T follicular helper cell (primary cell): ENCODE measurements at places on chromosomes 4 and X.
A peak's percentile ranks its signal among the peaks of the same experiment; 100 is the strongest.

DNA sequence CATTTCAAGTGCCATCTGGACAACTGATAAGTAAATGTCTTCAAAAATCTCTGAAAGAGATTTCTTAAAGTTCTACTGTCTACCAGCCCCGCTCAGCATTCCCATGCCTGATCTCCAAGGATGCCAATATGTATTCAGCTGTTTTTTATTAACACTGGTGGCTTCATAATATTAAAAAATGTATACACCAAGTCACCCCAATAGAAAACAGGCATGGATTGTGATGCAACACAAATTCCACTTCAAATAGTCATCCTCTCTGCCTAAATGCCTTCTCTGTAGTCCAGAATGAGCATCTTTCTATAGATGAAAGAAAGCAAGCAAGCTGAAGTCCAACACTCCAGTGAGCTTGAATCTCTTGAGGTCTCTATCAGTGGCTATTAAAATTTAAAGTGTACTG lies 152.2 kb upstream of the PPARGC1A start:
- no peak for DNase-seq

DNA sequence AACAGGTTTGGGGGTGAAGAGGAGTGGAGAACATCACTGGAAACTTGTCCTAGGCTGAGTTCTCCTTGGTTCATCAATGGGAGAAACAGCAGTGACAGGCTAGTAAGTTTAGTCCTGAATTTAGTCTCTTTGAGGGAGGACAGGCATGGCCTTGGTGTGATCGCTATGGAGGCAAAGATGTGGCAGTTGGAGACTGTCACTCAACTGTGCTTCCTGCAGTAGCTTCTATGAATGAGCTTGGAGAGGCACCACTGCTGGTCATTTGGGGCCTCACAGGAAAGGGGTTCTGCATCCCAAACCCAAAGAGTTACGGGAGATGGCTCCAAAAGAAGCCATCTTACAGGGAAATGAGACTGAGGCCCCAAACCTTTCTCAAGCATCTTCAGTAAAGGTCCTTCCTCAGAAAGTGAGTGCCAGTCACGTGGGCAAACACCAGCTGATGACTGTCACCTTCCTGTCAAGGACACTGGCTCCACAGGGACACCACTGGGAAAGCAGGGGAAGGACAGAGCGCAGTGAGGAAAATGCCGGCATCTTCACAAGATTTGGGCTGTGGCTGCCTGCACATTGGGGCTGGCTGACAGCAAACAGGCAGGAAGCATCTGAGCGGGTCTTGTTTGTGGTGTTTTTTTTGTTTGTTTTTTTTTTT lies 7.2 kb downstream of the MRFAP1 start:
- no peak for DNase-seq

GRCh38 chrX:139823806-139824205 lies 109.0 kb downstream of the ATP11C start:
- DNase-seq: no peak

GRCh38 chr4:94610145-94610544 lies 147.6 kb upstream of the BMPR1B start:
- no peak for DNase-seq

DNA sequence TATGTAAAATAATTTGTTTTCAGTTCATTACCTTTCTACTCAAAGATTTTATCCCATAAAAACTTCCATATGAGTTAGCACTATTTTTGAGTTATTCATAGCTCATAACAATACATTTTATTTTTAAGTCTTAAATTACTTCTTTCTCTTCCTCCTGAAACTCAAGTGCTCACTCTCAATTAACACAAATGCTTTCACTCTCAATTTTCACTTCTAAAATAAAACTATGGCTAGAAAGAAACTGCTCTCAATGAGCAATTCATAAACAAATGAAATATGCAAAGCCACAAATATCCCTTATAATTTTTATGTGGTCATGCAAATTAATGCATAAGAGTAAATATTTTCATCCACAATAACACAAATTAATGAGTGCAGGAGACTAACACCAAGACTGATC lies 38.8 kb downstream of the MAML3 start:
- no peak for DNase-seq

- no peak for DNase-seq
Measured at GRCh38 chrX:115017455-115017854, at the start of gene IL13RA2. IL13RA2 (minus strand) TSS chrX:115017616; CDS start chrX:115017269, 347 bp downstream.

GRCh38 chrX:150984169-150984824 lies 1.2 kb downstream of the HMGB3 start:
- no peak for DNase-seq

DNA sequence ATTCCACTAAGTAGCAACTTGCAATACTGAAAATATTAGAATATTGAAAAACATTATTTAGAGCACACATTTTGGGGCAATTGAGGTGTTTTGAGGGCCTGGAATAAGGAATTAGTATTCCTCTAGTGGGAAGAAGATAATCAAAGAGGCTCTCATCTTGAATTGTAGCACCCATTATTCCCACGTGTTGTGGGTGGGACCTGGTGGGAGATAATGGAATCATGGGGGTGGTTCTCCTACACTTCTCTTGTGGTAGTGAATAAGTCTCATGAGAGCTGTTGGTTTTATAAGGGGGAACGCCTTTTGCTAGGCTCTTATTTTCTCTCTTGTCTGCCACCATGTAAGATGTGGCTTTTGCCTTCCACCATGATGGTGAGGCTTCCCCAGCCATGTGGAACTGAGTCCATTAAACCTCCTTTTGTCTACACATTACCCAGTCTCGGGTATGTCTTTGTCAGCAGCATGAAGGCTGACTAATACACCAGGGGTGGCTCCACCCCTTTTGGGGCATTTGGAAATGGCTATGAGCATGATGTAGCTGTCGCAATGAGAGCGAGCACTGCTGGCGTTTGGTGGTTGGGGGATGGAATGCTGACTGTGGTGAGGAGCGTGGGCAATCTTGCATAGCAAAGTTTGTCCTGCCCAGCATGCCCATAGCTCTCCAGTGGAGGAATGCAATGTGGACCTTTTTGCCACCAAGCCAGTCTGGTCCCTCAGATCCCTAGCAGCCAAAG lies 308.2 kb downstream of the FRMPD4 start:
- no peak for DNase-seq

DNA sequence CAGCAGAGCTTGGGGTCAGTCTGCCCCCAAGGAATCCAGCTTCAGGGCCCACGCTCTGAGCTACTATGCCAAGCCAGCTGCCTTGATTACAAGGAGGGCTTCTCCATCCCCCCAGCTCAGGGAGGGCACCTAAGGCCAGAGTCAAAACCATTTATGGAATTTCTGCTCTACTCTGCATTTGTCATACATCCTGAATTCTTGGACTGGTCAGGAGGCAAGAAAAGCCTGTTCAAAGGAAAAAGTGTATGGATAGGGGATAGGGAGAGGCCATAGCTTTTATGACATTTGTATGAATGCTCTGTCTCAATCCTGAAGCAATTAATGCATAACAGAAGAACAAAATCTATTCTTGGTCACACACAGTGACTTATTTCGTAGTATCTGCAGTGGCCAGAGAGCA lies 32.2 kb downstream of the EDNRA start:
- DNase-seq: no peak

GRCh38 chr4:170386971-170387370 lies 297.2 kb upstream of the AADAT start:
- no peak for DNase-seq

DNA sequence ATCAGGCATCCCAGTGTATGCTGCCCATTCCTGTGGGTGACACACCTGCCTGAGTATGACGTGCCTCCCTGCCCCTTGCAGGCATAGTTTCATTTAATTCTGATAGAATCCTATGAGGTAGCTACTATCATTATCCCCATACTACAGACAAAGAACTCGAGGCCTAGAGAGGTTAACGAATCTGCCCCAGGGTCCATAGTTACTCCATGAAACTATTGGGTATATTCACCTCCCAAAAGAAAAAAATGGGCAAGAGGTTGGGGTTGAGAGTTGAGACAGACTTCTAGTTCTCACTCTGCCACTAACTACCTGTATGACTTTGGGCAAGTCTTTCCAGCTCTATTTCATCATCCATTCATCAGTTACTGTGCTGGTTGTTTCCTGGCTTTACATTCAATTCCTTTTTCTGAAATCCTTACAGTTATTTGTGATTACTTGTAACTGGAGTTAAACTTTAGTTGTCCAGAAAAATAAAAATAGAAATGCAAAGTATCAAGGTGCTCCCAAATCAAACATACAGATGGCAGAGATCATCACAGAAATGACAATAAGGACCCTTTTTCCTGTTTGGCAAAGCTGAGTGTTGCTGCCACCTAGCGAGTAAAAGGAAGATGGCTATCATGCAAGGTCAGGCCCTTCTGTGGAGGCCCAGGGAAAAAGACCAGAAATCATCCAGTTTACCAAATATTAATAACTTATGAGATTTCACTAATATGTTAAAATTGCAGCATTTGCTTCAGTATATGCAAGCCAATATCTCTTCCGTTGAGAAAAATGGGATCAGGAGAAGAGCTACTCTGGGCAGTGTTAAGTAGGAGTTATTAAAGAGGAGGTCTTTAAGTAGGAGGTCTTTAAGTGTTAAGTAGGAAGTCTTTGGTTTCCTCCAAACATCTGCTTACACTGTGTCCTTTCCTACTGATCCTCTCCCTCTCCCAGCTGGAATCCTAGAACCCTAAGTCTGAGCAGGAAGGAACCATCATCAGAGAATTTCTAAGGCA lies 17.1 kb upstream of the MAP7D3 start:
- DNase-seq: peak; percentile 14

GRCh38 chr4:151250706-151251105 lies 26.3 kb upstream of the PRSS48 start:
- no peak for DNase-seq

DNA sequence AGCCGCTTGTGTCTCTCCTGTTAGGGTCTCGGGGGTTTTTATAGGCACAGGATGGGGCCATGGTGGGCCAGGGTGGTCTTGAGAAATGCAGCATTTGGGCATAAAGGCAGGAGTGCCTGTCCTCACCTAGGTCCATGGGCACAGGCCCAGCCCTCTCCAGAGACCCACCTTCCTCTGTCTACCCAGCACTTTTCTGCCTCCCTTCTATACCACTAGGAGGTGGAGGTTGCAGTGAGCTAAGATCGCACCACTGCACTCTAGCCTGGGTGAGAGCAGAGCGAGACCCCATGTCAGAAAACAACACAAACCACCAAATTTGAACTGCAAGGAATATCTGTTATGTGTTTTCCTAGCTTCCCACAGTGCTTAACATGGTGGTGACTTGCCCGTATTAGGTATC lies 38.0 kb downstream of the MOB1B start:
- DNase-seq: no peak

DNA sequence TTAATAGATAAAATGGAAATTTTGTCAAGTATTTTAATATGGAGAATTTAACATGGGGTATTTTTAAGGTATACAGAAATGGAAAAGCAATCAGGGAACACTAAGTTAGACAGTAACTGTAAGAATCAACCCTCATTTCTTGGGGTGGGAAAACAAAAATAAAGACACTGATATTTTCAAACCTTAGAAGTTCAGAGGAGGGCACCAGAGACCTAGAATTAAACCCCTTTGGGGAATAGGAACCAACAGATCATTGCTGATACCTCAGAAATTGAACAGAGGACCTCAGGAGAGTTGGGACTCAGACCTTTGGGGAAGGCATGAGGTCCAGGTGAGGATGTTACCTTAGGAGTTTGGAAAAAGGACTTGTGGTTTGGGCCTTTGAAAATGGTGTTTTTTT lies 435.6 kb downstream of the TMA16 start:
- DNase-seq: no peak

- DNase-seq: no peak
Measured at GRCh38 chr4:70712604-70713452, 8.9 kb upstream of the RUFY3 start.

- DNase-seq: no peak
Measured at GRCh38 chr4:87783781-87784180, 15.6 kb upstream of the IBSP start.

DNA sequence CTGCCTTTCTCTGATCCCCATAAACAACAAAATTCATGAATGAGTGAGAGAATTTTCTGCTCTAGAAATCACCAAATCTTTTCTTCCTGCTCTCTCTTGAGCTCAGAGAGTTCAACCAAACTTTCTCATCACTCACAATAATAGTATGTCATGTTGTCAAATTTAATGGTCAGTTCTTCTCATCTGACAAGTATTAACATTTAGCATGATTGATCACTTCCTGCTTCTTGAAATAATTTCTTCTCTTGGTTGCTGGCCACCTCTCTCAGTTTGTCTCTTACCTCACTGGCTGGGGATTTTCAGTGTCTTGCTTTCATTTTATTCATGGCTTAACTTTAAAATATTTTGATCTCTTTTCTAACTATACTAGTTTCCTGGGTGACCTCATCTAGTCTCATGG lies 25.5 kb upstream of the FGF5 start:
- DNase-seq: no peak

DNA sequence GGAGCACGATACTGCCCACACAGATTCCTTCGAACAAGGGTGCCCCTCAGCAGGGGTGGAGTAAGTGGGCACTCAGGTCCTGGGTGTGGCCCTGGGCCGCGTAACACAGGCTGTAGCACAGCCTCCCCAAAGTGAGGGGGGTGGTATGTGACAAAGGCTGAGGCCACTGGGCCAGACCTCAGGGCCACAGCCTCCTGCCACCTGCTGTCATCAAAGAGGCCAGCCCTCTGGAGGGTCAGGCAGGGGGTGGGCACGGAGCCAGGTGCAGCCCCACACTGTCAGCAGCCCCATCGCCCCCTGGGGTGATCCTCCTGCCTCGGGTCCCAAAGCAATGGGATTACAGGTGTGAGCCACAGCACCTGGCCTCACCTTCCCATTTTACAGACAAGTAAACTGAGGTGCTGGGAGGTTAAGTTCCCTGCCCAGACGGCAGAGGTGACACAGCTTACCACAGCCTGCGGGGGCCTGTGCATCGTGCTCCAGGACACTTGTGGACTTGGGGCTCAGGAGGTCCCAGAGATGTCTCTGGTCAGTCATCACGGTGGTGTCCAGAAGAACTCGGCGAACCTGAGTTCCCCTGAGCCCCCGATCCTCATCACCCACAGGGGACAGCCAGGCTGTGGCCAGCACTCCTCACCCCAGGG lies 27.5 kb upstream of the MXD4 start:
- DNase-seq: no peak

DNA sequence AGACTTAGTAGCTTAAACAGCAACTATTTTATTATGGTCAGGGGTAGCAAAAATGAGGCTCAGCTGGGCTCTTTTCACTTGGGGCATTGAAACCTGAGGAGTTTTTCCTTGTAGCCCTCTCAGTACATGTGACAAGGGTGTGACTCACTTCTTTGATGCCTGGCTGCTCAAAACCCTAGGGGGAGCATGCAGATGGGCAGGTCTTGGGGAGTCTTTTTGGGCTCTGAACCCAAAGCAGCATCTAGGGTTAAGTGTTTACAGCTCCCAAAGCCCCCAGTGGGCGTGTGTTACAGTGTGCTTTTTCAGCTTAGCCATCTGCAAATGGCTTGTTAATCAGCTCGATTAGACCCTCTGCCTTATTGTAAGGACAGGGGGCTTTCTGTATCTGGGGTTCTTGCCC lies 1752.7 kb downstream of the PCDH7 start:
- DNase-seq: no peak

- no peak for DNase-seq
Measured at GRCh38 chrX:69109706-69110105, 55.5 kb downstream of the PJA1 start.

GRCh38 chrX:106649523-106650428 lies 38.0 kb downstream of the RADX start:
- no peak for DNase-seq
